Left cardiac atrium (tissue), 4 donors: ENCODE measurements at places on chromosomes 12 and 14. TPM values are rescaled to one million over a fixed set of nuclear protein-coding genes. Genes with fewer than 3 reads are reported as not detected.

GRCh38 chr12:56031987-56032386, 9.7 kb upstream of the RPS26 start:
- DNase-seq = no peak

DNA sequence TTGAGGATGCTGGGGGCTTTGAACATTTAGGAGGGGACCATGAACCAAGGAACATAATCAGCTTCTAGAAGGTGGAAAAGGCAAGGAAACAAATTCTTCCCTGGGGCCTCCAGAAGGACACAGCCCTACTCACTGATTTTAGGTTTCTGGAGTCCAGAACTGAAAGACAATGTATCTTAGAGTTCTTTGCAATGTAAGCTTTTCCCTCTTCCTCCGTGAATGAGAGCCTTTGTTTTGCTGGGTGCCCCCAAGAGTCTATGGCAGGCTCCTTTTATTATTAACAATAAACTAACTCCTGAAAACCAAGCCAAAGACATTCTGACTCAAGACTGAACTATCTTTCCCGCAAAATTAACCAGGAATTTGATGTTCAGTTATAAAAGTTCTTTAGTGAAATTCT, 204.1 kb downstream of the STXBP6 start:
- no peak for DNase-seq

DNA sequence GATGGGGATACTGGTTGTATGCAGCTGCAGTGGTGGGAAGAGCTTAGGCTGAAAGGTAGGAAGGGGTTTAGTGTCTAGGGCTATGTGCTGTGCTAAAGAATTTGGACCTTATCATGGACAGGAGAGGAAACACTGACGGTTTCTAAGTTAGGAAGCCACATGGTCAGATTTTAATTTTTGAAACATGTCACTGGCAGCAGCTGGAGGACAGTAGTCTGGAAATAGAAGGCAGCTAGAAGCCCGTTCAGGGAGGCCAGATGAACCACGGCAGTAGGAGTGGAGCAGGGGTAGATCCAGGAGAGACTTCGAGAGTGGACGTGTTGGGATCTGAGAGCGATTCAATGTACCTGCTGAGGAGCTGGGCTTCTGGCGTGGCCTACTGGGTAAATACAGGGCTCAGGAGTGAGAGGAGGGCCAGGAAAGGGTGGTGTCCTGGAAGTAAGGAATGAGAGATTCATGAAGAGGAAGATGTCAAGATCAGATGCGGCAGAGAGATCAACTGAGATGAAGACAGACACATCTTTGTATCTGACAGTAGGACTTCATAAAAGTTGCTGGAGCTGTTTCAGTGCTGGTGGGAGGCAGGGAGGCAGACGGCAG, 64.9 kb downstream of the PRKCH start:
- DNase-seq = no peak

Gene TMTC1
- total RNA-seq = 49.0 TPM

DNA sequence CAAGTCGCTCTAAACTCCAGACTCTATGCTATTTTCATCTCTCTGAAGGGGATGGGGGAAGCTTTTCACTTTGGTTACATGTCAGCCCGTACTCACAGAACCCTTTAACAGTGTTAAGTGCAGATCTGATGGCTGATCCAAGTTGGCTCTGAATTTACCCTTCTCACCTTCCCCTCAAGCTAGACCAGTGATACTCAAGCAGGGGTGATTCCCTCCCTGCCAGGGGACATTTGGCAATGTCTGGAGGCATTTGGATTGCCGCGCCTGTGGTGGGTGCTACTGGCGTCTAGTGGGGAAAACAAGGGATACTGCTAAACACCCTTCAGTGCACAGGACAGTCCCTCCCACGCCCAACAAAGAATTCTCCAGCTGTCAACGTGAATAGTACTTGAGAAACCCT, 6.0 kb upstream of the TEX52 start:
- DNase-seq = no peak

Gene AKAP3
- total RNA-seq = 5.2 TPM

Gene MYO1H
- total RNA-seq = 0.91 TPM

- DNase-seq = no peak
These were observed 3.0 kb upstream of the HOXC10 start for GRCh38 chr12:53981634-53982565.

DNA sequence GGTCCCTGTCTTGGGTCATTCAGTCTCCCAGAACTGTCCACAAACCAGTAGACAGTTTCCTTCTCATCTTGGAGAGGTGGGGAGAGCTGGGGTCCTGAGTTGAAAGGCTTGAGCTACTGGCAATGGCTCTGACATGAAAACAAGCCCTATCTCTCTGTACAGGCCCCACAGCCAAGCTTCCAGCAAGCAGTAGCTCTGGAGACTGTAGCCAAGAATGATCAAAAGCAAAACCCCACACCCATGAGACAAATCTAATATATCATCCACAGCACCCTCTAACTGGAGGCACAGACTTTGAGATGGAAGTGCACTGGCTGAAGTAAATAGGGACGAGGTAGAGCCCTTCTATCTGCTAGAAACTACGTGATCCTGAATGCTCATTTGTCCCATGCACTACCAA, 40.9 kb downstream of the RERG start:
- DNase-seq = no peak

DNA sequence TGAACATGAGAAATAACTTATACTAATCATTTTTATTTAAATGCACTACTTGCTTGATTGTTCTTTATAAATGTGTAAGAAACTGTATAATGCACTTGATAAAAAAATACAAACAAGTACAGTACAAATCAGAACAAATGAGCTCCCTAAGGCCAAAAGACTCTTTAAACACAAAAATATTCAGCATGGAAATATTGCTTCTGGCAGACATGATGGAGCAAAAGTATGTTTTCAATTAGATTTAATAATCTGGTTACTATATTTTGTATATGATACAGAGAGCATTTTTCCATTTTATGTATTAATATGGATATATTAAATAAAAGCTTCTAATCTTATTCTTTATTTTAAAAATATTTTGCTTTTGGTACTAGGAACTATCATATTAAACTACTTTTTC, 800.2 kb upstream of the LRFN5 start:
- DNase-seq = no peak
